Activated naive CD8-positive, alpha-beta T cell treated with anti-CD3 and anti-CD28 coated beads, Interleukin-2, amount 50 U/mL, for 16 hours (primary cell): ENCODE measurements at places on chromosomes 12 and 14.

GRCh38 chr14:23128969-23129758 is 10.1 kb upstream of the CEBPE start:
- no peak for DNase-seq

- DNase-seq = no peak
Observed at GRCh38 chr14:30873308-30874119, 845 bp upstream of the COCH start.

GRCh38 chr12:109740694-109741245 is 27.1 kb downstream of the FAM222A start:
- no peak for DNase-seq

- no peak for DNase-seq
Observed at GRCh38 chr12:52632656-52633055, 14.3 kb upstream of the KRT73 start.

GRCh38 chr12:62817556-62818271 is 117.2 kb downstream of the PPM1H start:
- no peak for DNase-seq

- no peak for DNase-seq
Observed at GRCh38 chr12:127393896-127394295, 873.1 kb upstream of the TMEM132C start.

GRCh38 chr12:42213954-42214426 is 24.1 kb downstream of the YAF2 start:
- no peak for DNase-seq

DNA sequence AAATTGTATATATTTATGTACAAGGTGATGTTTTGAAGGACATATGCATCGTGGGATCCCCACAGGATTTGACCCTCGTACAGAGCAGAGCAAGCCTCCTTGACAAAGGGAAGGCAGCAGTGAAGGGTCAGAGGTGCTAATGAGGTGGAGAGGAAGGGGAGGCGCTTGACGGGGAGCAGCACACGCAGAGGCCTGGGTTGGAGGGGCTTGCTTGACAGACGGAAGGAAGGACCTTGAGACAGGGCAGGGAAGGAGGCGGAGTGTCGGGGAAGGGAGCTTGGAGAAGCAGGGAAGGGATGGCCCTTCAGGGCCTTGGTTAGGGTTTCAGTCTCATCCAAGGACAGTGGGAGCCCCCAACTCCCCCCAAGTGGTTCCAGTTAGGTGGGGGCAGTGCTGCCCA is 52.6 kb downstream of the ZNF664 start:
- DNase-seq = no peak

DNA sequence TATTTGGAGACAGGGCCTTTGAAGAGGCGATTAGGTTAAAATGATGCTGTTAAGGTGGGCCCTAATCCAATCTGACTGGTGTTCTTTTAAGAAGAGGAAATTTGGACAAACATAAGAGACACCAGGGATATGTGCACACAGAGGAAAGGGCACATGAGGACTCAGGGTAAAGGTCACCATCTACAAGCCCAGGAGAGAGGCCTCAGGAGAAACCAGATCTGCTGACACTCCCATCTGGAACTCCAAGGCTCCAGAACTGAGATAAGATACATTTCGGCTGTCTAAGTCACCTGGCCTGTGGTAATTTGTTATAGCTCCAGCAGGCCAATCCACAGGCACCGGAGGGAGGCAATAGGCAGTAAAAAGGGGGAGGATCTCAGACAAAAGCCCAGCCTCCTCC is 48.6 kb downstream of the KICS2 start:
- no peak for DNase-seq

DNA sequence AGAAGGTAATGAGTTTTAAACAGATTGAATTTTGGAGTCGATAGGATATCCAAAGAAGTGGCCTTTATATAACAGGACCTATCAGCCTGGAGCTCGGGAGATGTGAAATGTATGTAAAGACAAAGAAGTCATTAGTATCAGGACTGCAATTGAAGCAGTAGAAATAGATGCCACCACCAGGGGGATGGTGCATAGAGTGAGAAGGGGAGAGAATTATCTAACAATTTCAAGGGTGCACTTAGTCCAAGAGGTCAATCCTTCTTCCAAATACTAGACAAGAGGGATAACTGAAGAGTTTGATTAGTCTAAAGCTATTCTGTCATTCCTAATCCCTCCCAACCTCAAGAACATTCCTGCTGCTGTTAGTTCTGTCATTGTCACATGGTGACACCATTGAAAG is 127.8 kb downstream of the CFAP54 start:
- no peak for DNase-seq

GRCh38 chr12:105281694-105282049 is 45.7 kb upstream of the APPL2 start:
- DNase-seq = no peak
